ENCODE measurements at places on chromosomes 1 and 21.

GRCh38 chr21:20856926-20857325 is 141.3 kb upstream of the NCAM2 start:
- DNase-seq: peak; percentile 69

DNA sequence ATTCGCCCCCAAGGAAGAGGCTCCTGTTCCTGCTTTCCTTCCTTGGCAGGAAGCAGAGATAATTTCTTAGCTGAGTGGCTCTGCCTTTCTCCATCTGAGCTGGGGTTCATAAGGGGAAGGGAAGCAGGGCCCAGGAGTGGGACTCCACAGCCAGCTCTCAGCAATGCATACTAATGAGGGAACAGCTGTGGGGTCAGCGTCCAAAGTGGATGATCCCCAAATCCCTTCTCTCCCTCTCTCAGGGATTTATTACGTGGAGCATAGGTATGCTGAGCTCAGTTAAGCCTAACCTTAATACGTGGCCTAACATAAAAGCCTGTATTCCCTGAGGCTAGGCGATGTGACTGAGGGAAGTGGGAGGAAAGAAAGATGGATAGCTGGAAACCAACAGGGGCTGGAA is 87.3 kb upstream of the CTTNBP2NL start:
- DNase-seq: no peak

DNA sequence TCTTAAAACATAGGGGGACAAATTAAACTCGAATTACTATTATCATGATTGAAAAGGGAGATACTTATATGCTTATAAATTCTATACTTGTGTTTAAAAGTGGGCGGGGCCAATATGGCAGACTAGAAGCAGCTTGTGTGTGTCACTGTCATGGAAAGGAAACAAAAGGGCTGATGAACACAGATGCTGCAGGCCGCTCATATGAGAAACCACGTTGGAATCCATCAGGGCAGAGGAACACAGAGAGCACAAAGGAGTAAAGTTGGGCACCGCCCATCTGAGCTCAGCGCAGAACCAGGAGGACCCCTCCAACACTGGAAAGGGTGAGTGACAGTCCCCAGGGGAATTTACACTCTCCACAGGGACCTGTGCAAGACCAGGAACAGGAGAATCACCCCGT is 107.0 kb downstream of the SLC5A9 start:
- DNase-seq: no peak

DNA sequence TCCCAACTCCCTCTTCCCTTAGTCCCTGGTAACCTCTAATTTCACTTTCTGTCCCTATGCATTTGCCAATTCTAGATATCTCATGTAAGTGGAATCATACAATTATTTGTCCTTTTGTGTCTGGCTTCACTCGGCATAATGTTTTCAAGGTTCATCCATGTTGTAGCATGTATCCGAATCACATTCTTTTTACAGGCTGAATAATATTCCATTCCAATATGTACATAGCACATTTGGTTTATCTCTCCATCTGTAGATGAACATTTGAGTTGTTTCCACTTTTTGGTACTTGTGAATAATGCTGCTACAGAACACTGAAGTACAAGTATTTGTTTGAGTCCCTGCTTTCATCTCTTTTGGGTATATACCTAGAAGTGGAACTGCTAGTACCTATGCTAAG is 857 bp upstream of the LYPLAL1 start:
- DNase-seq: no peak

DNA sequence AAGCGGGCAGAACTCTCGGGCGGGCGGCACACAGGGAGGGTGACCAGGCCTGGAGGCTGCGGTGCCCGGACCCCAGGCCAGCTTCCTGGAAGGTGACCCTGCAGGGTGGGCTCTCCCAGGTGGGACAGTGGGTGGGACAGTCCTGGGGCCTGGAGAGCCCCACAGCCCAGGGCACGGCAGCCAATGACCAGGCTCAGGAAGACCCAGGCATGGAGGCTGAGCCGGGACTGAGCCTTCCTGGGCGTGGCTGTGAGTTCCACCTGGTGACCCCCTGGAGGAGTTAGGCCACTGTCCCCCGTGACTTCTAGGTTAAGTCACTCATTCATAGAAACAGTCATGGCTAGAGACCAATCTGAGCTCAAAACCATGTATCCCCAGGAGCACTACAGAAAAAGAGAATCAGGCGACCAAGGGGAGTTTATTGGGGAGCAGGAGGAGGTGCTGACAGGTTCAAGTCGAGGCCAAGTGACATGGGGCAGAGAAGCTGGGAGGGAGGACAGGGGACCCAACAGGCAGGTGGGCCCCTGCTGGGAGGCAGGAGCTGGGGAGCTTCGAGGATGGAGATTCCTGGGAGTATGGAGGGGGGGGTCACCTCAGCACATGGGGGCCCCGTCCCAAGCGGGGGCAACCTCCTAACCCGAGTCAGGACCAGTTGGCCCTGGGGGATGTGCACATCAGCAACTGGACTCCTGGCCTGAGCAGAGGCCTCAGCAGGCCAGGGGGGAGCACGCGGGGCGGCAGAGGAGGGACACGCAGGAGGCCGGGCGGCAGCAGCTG is 1.2 kb downstream of the KRTAP10-5 start:
- no peak for DNase-seq

DNA sequence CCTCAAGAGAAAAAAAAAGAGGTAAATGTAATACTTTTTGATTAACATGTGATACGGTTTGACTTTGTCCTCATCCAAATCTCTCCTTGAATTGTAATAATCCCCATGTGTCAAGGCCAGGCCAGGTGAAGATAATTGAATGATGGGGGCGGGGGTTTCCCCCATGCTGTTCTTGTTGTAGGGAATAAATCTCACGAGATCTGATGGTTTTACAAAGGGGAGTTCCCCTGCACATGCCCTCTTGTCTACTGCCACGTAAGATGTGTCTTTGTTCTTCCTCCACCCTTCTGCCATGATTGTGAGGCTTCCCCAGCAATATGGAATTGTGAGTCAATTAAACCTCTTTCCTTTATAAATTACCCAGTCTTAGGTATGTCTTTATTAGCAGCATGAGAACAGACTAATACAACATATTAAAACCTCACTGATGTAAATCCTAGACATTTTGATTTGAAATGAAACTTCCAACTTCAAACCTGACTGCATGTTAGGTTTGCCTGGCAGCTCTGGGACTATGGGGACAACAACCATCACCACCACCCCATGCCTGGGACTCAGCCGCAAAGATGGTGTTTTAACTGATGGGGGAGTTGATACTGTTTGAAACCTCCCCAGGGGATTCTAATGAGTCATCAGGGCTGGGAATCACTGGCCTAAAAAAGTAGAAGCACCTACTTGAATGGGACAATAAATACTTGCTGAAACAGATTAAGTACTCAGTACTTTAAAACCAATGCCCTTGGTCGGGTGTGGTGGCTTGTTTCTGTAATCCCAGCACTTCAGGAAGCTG is 32.8 kb upstream of the BACH1 start:
- DNase-seq: no peak

DNA sequence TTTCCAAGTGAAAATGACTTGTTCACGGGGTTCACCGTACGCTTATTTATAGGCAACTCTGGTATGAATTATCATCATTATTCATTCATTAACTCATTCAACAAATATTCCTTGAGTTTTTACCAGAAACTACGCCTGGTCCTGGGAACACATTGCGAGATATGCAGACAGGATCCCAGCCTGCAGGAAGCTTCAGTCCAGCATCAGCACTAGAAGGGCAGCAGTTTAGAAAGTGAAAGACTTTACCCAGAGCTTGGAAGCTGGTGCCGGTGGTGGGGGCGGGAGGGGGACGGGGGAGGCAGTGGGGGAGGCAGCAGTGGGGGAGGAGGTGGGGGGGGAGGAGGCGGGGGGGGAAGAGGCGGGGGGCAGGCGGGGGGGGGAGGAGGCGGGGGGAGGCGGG is 55.9 kb downstream of the SETD4 start:
- no peak for DNase-seq

- DNase-seq: no peak
Measured at GRCh38 chr1:160570840-160571239, 8.5 kb downstream of the CD84 start.

GRCh38 chr1:84436876-84437655 is 38.8 kb downstream of the DNASE2B start:
- no peak for DNase-seq

DNA sequence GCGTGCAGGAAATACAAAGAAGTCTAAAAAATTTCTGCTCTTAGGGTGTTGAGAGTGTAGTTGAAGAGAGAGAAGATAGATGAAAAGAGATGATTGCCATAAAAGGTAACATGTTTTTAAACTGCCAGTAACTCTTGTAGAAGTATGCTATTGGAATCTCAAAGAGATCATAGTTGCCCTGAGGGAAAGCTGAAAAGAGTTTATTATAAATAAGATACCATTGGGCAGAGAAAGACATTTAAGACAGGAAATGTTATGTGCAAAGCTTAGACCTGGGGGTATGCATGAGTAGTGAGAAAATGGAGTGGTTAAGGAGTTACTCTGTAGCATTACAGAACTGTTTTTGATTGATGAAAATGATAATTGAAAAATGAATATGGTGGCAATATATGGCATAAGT is 17.6 kb downstream of the GABPA start:
- no peak for DNase-seq

- no peak for DNase-seq
Measured at GRCh38 chr1:2255420-2256369, 27.6 kb downstream of the SKI start.

DNA sequence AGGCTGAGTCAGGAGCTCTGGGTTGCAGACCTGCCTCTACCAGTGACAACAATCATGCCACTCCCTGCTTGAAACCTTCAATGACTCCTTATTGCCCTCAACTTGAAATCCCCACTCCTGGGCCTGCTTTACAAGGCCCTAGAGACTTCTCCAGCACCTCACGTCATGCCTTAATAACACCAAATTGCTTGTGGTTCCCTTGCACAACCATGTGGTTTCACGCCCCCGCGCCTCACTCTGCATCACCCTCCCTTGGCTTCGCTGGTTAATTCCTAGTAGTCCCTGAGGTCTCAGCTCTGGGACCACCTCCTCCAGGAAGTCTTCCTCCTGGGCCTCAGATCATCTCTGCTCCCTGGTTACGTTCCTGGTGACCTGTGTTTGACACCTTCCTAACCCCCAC is 33.0 kb downstream of the EPHA2 start:
- no peak for DNase-seq

GRCh38 chr1:51761351-51761750 is 117.2 kb downstream of the NRDC start:
- no peak for DNase-seq

DNA sequence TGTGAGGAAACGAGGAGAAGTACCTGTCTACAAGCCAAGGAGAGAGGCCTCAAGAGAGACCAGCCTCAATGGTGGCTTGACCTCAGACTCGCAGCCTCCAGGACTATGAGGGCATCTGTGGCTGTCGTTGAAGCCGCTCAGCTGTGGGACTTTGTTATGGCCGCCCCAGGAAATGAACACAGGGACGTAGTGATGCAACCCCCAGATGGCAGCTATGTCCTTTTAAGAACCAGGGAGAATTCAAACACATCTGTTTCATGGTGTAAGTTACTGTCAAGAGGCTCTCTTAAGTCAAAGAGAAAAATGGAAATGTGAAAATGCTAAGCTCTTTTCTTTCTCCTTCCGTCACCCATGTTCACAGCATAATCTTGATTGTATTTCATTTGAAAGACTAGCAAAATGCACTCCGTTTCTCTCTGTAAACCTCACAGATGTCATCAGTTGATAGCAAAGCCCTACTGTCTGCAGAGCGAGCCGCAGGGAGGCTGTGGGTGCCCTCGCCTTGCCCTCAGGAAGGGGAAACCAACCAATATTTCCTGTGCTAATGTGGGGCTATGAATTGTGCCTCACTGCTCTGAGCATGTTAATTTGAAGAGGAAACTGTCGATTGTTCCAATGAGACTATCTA is 21.3 kb downstream of the UBASH3A start:
- no peak for DNase-seq

- DNase-seq: no peak
Measured at GRCh38 chr1:14440166-14440565, 158.3 kb upstream of the KAZN start.

- no peak for DNase-seq
Measured at GRCh38 chr1:1605724-1606123, 5.8 kb upstream of the FNDC10 start.

- no peak for DNase-seq
Measured at GRCh38 chr1:94025383-94026340, 95.3 kb downstream of the ABCA4 start.

DNA sequence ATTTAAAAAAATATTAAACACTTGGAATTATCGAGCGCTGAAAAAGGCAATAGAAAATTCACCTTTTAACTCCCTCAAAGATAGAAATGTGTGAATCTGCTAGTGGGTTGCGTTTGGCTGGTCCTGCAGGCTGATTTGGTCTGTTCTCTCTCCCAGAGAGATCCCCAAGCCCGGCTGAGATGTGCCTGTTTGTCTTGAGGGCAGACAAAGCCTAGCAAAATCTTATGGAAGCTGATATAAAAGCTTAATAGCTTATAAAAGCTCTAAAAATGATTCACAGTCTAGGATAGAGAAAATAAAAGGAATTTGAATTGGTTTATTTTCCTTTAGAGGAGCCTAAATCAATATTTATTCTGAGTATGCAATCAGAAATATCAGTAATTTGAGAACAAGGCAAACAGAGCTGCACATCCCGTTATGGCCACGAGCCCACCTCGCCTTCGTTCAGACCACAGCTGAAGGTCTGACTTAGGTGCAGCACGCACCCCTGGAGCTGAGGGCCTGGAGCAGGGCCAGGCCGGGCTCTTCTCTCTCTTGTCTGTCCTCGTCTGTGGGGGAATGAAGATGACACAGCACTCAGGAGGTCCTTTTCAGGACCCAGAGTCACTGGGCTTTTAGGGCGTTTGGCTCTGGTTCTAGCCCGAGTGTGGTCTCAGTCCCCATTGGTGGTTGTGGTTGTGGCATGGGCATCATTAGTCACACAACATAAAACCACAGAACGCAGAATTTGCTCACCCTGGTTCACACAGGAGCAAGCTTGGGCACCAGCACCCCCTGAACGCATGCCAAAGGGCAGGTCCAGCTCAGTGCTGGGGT is 18.6 kb downstream of the PDE9A start:
- DNase-seq: no peak

GRCh38 chr21:17947531-17947930 is 128.4 kb upstream of the C21orf91 start:
- no peak for DNase-seq

DNA sequence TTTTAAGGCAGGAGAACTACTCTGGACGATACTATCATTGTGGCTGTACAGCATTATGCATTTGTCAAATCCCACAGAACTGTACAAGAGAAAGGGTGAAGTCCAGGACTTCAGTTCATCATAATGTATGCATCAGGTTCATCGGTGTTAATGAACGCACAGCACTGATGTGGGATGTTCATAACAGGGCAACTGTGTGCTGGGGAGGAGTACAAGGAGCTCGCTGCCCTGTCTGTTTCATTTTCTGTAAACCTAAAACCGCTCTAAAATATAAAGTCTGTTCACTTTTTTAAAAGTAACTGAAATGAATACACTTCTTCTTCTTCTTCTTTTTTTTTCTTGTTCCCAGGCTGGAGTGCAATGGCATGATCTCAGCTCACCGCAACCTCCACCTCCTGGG is 25.0 kb downstream of the TMPRSS2 start:
- DNase-seq: no peak

Data from NCI-H1930 (cell line).